GM18507 (cell line): ENCODE measurements at places on chromosomes 1 and 21.

- DNase-seq = no peak
Observed at GRCh38 chr21:19640964-19641363, 1237.4 kb upstream of the TMPRSS15 start.

DNA sequence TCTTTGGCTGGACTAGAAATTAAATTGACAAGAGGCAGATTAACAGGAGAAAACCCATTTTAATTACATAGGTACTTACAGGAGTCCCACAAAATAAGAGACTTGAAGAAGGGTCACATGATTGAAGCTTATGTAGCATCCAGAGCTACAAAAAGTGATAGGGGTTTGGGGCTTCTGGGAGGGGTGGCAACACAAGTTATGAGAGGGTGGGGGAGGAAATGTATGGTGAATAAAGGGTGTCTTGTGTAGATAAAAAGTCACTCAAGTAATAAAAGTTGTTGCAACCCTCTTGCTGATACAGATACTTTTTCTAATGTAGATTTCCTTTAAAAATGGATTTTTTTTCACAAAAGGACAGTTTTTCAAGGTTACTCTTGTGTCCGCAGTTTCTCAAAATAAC lies 24.0 kb downstream of the USP25 start:
- no peak for DNase-seq

GRCh38 chr1:228445843-228446650 lies 29.4 kb upstream of the TRIM17 start:
- DNase-seq = no peak

- no peak for DNase-seq
Observed at GRCh38 chr1:26387447-26387846, 14.9 kb upstream of the ZNF683 start.

DNA sequence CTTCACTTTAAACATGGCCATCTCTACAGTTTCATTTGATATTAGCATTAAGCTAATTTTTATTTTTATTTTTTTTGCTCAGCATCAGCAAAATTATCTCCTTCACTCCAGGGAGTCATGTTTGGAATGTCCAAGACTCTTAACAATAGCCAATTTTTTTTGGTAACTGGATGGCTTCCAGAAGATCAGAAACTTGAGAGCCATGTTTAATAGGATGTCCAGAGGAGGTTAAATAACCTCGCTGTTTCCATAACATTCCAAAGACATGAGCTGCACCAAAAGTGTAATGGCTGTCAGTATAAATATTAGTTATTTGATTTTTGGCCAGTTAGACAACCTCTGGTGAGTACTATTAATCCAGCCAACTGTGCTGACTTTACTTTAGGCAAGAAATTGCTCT lies 80.7 kb downstream of the DNTTIP2 start:
- no peak for DNase-seq

DNA sequence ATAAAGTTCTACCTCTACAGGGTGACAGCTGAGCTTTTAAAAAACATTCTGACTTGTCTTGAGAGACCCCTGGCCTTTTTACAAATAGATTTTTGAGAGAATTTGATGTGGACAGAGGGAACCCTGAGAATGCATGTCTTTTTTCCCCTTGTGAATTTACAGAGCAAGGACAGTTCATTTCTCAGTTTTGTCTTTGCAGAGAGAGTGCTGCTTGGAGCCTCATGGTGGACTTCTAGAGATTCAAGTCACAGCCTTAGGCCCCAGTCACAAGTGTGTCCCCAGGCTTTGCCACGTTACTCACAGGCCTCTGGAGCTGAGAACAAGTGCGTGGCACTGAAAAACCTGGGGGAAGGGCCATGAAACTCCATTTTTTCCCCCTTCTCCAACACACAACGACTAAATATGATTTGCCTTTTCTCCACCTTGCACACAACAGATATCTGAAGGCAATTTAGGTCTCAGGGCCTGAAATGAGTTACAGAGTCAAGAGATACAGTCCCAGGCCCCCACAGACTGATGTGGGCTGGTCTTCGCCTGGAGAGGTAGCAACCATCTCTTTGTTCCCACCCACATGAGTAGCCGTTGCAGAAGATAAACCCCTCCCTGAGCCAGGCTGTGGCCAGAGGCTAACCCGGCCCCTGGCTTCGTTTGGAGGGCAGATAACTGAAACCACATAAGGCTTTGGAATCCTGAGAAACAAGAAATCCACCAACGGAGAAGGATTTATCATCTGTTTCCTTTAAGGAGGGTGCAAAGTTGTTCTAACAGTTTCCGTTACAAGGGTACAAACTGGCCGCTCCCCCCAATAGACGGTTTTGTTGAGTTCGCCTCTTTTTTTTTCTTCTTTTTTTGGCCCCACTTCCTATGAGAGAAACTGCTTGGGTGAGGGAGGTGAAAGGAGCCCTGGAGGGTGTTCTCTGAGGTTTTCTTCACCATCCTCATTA lies 1.0 kb upstream of the PIGV start:
- DNase-seq = no peak

DNA sequence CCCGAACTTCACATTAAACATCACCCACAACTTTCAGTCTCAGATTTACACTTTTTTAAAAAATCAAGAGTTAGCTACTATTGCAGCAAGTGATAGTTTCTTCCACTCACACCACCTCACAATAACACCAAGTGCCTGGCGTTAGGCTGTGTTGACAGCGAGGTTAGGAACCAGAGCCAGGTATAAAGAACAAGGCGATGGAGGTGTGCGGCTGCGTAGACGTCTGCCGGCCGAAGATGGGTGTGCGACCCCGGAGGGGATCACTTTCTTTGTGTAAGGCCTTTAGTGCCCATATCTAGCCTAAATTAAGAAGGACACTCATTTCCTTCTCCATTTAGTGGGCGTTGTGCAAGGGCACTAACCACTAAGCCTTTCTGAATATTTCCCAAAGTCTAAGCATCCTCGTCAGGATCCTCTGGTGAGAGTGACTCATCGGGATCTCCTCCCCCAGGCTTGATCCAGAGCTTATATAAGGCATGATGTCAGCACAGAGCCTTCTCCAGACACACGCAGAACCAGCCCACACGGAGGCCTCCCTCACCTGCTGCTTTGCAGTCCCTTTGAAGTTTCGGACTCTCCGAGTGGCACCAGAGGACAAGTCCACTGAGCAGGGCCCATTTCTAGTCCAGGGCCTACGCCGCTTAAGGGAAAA lies 11.8 kb downstream of the NHLH2 start:
- no peak for DNase-seq

DNA sequence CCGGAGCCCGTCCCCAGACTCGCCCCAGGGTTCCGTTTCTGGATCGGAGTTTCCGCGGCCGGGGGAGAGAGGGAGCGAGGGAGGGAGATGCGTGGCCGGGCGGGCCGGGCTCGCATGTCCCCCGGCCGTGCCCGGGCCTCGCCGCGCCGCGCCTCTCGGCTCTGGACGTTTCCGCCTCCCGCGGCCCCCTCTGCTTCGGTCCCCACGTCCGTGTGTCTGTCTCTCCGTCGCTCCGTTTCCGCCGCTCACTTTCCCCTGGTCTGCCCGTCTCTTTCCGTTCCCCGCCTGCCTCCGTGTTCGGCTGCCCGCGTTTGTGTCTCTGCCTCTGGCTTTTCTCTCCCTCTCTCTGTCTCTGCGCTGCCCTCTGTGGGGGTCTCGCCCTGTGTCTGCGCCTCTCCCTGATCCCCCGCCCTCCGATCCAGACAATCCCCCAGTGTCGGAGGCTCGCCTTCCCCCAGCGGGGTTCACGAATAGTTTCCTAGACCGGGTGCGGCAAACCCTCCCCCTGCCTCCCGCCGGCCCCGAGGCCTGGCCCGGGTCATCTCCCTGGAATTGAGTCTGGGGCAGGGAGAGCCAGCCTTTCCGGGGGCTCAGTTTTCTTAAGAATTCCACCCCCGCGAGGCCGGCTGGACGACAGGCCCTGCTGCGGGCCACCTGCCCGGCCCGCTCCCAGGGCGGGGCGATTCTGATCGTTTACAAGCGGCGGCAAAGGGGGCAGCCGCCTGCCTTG lies 735 bp downstream of the NBL1 start:
- no peak for DNase-seq

DNA sequence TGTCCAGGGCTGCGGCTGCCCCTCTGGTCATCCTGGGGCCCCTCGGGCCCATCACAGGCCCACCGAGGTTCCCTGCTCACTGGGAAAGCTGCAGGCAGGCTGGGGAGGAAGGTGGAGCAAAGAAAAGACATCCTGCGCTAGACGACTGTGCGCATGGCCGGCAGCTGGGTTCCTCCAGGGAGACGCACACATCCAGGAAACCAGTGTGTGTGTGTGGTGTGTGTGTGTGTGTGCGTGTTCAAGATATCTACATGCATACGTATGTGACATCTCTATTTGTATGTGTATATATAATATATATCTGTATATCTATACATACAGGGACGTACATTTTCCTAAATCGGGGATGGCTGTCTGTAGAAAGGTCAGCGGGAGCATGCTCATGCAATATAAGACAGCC lies 63.7 kb downstream of the ACOT7 start:
- DNase-seq = no peak

DNA sequence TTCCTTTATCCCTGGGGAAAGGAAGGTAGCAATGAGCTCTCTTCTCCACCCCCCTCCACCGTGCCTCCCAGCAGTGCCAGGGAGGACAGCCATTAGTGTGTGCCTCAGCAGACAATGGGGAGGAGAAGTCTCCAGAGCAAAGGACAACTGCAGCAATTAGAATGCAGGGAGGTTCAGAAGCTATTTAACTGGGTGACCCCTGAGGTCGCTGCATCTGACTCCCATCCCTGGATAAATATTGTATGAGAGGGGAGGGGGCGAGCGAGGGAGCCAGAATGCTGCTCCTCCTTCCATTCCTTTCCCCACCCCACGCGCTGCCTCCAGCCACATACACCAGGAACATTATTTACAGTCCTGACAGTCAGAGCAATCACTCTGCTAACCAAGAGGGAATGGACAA lies 59.0 kb downstream of the ERI3 start:
- no peak for DNase-seq

DNA sequence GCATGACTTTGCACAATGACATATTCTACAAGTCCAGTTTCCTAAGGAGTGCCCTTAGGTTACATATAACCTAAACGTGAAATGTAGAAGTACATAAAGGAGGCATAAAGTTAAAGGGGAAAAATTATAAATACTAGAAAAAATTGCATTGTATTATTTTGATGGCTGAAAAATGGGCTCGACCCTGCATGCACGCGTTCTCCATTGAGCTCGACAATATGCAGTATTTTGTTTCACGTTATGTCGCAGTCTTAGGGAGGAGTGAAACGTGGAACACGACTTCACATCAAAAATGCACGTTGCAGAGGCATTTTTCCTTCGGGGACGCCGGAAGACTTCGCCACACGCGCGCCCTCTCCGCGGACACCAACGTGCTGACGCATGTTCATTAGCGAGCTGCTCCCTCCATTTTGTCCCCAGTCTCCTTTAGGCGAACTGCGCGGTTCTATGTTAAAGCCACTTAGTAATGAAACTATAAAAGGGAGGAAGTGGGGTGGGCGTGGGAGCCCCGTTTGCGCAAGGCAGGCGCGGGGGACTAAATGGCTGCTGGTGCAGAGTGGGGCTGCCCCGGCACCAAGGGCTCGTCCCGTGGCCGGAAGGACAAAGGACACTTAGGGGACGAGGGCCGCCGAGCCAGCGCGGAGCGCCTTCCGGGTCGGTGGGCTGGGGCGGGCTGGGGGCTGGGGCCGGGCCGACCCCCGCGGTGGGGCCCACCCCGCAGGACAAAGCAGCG lies 749 bp upstream of the COX20 start:
- peak; percentile 61 for DNase-seq

GRCh38 chr21:45515241-45516061 lies 26.8 kb downstream of the SLC19A1 start:
- no peak for DNase-seq

- DNase-seq = no peak
Observed at GRCh38 chr1:175984057-175984812, 222.9 kb downstream of the COP1 start.

GRCh38 chr1:5621692-5622091 lies 370.5 kb downstream of the NPHP4 start:
- DNase-seq = no peak

DNA sequence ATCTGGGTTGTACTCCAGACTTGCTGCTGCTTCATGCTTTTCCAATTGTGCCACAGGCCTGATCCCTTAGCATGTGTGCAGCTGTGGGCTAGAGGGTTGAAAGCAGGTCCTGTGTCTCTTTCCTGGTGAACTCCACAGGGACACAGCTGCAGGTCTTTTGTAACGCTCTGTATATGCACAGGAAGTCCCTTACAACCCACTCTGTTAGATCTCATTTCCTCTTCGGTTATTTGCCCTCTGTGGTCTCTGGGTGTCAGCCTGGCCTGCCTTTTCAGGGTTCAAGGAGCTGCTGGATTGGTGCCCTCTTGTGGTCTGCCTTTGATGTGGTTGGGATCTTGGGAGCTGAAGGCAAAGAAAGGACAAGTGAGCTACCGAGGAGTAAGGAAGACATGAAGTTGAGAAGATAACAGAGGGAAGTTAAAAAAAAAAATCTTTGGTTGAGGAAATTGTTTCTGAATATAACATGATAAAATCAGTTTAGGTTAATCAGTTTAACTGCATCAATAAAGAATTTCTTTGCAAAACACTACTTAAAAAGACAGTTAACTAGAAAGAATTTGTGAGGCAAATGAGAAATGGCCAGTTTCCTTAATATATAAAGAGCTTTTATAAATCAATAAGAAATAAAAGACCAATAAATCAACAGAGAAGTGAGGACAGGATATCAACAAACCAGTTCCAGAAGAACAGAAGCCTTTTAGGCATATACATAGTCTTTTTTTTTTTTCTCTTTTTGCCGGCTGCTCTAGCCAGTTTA lies 44.1 kb downstream of the UCK2 start:
- peak; percentile 38 for DNase-seq

DNA sequence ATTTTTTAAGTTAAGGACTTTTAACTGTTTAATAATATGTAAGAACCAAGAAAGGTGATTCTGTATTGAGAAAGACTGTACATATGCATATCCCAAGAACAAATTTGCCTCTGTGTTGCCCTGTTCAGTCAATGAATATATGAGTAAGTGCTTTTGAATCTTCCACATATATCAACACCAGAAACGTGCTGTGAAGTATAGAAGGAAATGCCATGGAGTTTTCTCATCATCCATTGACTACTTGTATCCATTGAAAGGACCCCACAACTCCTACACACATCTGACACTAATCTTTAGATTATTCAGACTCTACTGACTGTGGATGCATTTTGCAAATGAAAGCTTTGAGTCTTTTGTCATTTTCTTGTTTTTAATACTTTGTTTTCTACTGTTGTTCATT lies 366.9 kb downstream of the S1PR1 start:
- DNase-seq = no peak

DNA sequence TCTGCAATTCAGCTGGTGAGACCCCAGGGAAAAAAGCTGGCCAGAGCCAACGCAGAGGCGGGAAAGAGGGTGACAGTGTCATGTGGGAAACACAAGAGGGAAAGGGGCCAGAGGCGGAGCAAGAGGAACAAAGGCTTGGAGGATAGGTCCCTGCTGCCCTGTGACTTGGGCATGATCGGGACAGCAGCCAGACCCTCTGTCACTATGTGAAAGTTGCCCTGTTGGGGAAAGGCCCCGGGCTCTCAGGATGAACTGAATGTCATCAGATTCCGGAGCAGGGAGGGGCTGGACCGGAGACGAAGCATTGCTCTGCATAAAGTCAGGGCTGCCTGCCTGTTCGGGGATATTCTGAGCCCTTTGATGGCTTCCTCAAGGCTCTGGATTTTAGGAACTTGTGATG lies 5.7 kb upstream of the ELF3 start:
- no peak for DNase-seq
